ENCODE measurements at places on chromosomes 7 and 10.

DNA sequence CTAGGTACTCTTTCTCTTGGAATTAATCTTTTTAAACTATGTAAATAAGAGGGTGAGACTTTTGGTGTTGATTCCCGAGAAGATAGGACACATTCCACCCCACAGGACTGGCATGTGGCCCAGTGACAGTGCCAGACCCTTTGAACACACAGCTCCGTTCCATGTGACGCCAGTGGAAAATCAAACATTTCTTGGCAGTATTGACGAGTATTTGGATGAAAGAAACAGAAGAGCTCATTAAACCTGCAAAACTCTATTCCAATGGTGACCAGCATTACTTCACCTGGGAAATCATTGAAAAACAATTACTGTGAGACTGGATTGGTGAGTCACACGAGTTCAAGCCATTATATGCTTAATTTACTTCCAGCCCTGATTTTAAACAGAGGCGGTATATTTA is 25.8 kb downstream of the AKR1E2 start:
- DNase-seq, result no peak

- DNase-seq, result no peak
Measured at GRCh38 chr10:35089611-35090161, 455 bp downstream of the CUL2 start.

DNA sequence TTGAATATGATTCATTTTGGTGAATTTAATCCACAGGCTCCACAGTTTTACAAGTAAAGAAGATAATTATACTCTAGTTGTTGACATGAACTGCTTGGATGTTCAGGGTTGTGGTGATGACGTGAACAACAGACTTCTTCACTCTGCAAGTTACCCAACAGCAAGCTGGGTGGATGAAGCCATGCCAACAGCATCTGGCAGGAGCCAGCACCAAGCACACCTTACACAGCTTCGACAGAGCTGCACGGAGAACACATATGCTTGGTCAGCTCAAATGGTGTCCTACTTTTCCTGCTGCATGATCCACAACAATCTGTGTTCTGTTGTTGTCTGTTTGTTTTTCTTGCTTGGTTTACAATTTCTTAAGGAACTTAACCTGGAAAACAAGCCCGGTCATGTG is 9.8 kb downstream of the NOD1 start:
- no peak for DNase-seq

- DNase-seq, result no peak
Measured at GRCh38 chr7:21011153-21011552, 224.5 kb upstream of the SP8 start.

GRCh38 chr10:66627156-66627555 is 298.7 kb upstream of the LRRTM3 start:
- no peak for DNase-seq

All from stimulated activated CD4-positive, alpha-beta T cell treated with anti-CD3 and anti-CD28 coated beads, Interleukin-1b, Interleukin-23, amount 100 ng/mL, for 1 hour (primary cell).